ENCODE measurements at places on chromosomes 3 and 15.

- no peak for DNase-seq
These were observed 70.5 kb downstream of the RPL39L start for GRCh38 chr3:187068787-187069186.

DNA sequence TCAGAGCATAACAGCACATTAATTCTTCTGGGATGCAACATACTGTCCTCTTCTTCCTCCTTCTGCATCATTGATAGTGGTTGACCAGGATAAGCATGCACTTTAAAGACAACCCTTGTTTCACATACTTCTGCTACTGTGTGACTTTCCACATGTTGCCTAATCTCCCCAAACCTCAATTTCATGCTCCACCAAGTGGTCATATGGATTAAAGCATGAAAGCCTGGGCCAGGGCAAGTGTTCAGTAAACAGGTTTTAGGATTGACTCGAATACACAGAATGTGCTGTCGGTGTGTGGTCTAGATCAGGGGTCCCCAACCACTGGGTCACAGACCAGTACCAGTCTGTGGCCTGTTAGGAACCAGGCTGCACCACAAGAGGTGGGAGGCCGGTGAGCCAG, 22.5 kb upstream of the BFSP2 start:
- no peak for DNase-seq

- DNase-seq, result no peak
These were observed 58.2 kb upstream of the SCN5A start for GRCh38 chr3:38707730-38708129.

- DNase-seq, result no peak
These were observed 88.2 kb downstream of the FAM43A start for GRCh38 chr3:194773771-194774455.

DNA sequence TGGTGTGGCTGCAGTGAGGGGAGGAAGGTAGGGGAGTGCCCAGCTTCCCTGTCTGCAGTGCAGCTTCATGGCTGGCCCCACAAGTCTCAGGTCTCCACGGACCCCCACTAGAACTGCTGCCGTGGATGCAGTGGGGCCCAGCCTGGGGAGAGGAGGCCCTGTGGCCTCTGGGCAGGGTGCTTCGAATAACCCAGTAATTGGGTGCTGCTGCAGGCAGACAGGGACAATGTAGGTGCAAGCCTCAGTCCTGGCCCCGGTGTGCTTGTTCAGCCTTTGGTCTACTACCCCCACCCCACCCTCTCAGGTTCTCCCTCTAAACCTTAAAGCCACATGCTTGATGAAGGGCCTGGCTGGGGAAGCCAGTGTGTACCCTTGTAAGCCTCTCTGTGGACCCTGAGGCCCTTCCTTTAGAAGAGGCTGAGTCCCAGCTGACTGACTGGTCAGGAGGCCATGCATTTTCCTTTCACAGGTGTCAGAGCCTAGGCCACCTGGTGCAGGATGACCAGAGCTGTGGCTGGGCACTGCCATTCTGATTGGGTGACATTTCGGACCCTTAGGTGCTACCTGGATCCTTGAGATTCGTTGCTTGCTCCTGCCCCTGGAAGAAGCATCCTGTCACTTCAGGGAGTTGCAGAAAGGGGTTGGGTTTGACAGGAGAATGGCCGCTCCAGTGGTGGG, 21.1 kb upstream of the EXOG start:
- no peak for DNase-seq

GRCh38 chr15:85792912-85793590, 1.7 kb downstream of the KLHL25 start:
- DNase-seq, result peak; percentile 30

DNA sequence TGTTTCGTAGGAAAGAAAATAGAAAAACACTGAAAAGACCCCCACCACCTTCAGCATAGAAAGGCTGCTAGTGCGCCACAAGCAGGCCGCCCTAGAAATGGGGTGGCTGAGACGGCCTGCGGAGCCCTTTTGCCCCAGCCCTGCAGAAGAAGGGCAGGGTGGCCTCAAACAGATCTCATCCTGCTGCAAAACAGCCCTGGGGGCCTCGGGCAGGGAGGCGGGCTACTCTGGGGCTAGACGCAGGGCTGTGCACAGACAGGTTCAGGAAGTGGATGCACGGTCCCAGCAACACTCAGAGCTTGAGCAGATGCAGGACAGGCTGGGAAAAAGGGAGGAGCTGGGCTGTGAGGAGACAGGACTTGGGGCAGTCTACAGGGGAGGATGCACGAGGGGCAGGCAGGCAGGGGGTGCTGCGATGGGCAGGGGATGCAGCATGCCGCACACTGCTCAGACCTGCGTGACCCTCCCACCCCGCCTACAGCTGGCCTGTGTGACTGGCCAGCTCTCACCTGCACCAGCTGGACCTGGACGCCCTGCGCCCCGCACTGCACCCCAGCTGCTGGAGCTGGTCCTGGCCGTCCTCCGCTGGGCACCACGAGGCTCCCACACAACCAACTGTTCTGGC, 34.3 kb downstream of the ZXDC start:
- no peak for DNase-seq

- no peak for DNase-seq
These were observed 405.9 kb upstream of the TBL1XR1 start for GRCh38 chr3:177603148-177603603.

DNA sequence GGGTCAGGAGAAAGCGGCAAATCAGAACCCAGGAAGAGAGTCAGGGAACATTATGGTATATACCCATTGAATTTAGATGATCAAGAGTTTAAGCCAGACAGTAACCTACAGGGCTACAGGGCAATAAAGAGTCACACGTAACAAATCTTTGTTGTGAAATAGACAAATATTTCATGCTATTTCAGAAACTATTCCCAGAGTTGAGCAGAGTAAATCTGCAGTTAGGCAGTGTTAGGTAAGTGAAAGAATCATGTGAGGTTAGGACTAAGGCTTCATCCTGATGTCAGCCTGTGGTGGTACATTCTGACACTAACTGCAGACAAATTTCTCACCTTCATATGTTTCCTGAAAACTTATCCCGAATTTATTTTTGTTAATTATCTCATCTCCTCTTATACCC, 153.0 kb downstream of the UBE2E2 start:
- DNase-seq, result no peak

GRCh38 chr3:16211176-16211904, 36.9 kb downstream of the GALNT15 start:
- DNase-seq, result no peak

DNA sequence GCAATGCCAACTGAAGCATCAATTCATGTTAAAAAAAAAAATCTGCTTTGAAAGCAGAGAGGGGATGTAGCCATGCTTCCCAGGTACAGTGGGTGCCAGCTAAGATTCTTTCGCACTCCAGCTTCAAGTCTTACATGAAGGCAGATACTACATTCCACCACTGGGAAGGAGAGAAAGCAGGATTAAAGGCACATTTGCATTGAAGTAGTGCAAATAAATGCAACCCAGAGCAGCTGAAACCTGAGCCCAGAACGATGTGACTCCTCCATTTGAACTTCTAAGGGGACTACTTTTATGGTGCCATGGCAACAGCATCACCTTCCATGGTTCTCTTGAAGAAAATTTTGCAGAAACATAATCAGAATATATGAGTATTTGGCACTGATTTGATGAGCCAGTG, 19.1 kb upstream of the GJD2 start:
- no peak for DNase-seq

DNA sequence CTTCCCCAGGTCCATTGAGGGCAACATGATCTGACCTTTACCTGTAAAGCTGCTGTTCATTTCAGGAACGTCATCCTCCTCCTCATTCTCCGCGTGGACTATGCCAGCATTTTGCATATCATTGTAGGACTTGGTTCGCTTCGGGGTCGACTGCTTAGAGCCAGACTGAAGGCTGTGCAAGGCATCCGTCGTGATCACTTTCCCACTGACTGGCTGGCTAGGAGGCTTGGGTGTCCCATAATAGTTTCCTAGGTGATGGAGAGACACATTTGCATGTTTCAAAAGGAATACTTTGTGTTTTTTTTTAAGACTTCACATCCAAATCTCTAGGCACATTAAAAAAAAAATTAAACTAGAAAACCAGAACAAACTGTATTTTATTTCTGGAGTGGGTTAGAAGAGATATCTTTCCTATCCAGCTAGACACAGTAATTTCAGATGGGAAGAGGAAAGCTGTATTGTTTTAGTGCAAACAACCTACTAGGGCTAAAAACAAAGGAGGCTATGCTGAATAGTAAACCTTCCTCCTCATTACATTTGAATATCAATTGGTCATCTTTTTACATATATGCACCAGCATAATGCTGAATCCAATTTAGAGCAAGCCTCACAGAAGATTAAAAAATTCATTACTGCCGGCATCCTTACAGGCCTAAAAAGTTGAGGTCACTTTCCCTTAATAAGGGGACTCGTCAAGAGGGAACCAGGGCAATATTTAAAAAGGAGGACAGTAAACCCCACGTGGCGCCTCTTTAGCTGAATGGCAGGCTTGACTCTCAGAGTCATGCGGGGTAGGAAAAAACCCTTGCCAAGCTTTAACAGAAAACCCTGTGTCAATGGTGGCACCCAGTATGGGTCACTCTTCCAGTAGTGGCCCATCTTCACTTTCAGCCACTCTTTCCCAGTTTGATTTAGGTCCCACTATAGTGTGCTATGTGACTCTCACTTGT, 559.9 kb downstream of the MAGI1 start:
- DNase-seq, result no peak

GRCh38 chr3:141233457-141234161, 2.0 kb downstream of the PXYLP1 start:
- DNase-seq, result no peak

- no peak for DNase-seq
These were observed 656.3 kb downstream of the RBMS3 start for GRCh38 chr3:29937185-29937584.

DNA sequence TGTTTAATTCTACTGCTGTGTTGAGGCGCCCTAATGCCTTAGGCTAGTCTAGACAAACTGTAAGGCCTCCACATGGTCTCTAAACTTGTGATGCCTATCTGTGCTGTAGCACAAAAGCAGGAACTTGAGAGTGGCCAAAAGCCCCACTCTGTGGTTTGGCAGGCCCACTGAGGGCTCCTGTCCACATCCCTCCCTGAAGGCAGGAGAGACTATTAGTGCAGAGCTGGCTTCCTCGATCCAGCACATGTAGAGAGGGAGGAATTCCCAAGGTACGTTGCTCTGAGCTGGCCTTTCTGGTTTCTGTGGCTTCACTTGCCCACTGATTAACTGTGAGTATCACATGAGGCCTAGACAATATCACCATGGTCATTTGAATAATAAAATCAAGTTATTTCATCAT, 90.6 kb downstream of the POLR2M start:
- no peak for DNase-seq

DNA sequence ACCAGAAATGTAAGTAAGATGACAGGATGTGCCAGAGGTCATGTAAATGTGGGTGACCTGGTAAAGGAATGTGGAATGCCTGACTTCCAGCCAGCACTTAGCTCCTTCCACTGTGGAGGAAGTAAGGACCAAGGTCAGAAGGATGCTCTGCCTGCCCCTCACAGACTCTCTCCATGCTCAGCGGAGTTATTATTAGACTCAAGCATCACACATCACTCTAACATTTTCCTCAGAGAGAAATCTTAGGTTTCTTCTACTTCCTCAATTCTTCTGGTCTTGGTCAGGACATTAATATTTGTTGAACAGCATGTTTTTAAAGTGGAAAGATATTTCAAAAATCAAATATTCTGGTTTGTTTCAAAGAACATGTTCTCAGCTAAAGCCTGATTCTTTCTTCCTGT, 231.4 kb upstream of the WNT5A start:
- no peak for DNase-seq

DNA sequence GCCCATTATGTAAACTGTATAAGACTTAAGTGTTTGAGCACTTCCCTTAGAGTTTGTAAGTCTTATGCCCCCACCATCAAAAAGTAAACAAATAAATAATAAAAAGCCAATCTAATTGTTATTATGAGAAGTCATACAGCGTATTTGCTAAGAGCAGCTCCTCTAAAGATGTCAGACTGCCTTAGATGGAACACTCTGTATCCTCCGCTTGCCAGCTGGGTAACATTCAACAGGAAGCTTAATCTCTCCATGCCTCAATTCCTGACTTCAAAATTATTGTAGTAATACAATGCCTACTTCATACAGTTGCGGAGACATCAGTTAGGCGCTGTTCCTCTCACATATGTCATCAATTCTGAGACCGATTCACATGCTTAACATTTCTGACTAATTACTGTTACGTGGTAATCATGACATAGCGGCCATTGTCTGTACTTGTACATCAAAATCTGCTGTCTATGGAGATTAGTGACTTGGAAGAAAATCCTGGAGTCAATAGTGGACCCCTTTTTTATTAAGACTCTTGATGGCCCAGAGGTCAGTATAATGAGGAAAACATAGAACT, 417.7 kb downstream of the LPP start:
- DNase-seq, result no peak

DNA sequence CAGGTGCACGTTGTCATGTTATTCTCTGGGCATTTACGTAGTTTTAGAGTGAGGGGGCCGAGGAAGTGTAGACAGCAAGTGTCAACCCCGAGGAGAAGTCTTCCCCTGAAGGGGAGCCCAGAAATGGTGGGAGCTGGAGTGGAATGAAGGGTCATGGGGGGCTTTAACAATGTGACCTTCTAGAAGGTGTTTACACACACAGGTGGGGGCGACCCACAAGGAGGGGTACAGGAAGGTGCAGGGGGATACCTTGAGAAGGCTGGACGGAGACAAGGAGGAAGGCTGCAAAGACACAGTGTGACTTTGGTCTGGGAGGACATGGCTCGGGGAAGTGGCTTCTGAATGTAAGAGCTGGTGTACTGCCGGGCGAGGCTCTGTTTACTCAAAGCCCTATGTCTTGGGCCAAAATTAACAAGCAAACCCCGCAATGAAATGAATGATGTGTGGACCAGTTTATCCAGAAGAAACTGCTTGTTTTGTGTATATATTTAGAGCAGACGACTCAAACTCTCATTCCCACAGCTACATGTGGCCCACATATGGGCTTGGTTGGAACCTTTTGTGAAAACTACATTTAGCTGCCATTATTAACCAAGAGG, 18.7 kb downstream of the TRPM1 start:
- no peak for DNase-seq

- DNase-seq, result peak; percentile 40
These were observed 48.0 kb upstream of the TSPAN3 start for GRCh38 chr15:77118882-77119321.

GRCh38 chr15:68259883-68260282, 17.7 kb upstream of the FEM1B start:
- DNase-seq, result no peak

DNA sequence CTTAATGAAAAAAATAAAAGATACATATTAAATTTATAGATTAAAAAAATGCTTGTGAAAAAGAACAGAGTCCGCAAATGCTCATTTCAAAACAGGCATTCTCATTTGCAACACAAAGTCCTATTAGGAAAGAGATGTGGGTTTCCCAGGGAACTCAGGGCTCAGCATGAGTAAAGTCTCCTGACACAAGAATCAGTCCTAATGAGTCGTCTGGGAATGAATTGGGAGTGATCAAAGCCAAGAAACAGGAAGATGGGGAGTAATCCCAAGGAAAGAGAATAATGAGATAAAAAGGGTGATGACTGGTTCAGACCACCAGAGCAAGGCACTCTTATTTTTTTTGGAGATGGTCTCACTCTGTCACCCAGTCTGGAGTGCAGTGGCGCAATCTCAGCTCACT, 443.7 kb downstream of the NR2F2 start:
- DNase-seq, result no peak

Measured in stimulated activated CD4-positive, alpha-beta T cell treated with anti-CD3 and anti-CD28 coated beads, Interleukin-4, amount 100 ng/mL, for 24 hours (primary cell).